ENCODE measurements at places on chromosomes 1 and 21. TPM values are rescaled to one million over a fixed set of nuclear protein-coding genes. Genes with fewer than 3 reads are reported as not detected.

DNA sequence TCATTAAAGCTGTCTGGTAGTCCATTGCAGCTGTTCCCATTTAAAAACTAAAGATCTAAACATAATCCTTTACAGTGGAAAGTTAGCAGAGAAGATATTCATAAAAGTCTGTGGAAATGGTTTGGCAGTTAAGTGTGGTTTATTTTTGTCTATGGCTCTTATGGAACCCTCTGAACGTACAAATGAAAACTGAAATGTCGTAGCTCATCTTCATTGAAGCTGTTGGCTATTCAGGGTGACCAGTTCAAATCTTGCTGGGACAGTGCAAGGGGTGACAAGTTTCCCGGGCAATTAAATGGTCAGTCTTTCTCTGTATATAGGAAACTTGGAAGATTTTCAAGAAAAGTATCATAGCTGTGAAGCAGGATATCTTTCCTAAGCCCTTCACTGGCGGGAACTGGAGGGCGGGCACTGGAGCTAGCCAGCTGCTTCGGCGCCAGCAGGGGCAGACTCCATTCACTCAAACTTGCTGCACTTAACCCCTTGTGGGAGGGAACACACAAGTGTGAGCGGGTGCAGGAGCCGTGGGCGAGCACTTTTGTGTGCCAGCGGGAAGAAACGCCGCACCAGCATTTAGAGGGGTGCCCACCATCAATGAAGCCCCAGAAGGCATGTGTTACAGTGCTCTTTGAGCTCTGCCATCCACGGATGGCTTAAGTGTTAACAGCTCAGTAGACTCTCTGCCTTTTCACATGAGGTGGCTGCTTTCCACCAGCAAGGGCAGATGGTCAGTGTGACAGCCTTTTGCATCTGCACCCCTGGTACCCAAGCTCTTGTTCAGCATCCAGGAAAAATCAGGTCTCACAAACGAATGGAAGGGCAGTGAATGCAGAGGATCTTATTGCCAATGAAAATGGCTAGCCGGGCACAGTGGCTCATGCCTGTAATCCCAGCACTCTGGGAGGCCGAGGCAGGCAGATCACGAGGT, 232.1 kb upstream of the KAZN start:
- DNase-seq = peak; percentile 28

The HMGCS2 gene
- not detected for total RNA-seq

GRCh38 chr1:3132660-3133059, 63.7 kb downstream of the PRDM16 start:
- no peak for DNase-seq

GRCh38 chr21:39060485-39061083, 122.7 kb downstream of the PSMG1 start:
- no peak for DNase-seq

GRCh38 chr1:231643071-231643934, 16.7 kb downstream of the DISC1 start:
- DNase-seq = no peak

DNA sequence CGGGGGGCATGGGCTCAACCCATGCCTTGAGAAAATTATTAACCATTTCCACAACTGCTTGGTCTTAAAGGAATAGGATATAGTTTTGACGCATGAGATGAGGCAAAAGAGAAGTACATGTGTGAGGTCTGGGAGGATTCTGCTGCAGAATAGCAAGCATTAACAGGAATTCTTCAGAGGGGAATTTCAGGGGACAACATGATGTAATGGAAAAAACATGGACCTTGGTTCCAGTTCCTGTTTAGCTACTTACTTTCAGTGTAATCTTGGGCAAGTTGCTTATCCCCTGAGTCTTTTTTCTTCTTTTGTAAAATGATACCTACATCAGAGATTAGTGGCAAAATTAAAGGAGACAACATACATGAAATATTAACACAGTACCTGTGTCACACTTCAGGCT, 85.6 kb downstream of the PRRX1 start:
- DNase-seq = no peak

The PROX1 gene
- 23.6 TPM for total RNA-seq

The HTR1D gene
- not detected for total RNA-seq

The ADAMTS1 gene
- 212 TPM for total RNA-seq

DNA sequence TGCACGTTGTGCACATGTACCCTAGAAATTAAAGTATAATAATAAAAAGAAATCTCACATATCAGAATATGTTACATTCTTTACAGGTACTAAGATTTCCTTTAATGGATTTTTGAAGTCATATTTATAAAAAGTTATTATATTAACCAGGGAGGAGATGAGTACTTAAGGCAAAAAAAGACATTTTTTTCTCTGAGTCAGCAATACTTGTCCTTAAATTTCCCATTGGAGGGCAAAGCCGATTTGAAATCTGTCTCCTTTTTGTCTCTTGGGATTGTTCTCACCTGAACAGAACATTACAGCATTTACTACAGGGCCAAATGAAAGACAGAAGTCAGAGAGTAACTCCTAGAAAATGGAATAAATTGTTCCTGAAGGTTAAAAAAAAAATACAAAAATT, 26.3 kb upstream of the SLC16A1 start:
- no peak for DNase-seq

The TFF2 gene
- 0.31 TPM for total RNA-seq

The OR2T2 gene
- not detected for total RNA-seq
